ENCODE measurements at places on chromosomes 4 and X.

DNA sequence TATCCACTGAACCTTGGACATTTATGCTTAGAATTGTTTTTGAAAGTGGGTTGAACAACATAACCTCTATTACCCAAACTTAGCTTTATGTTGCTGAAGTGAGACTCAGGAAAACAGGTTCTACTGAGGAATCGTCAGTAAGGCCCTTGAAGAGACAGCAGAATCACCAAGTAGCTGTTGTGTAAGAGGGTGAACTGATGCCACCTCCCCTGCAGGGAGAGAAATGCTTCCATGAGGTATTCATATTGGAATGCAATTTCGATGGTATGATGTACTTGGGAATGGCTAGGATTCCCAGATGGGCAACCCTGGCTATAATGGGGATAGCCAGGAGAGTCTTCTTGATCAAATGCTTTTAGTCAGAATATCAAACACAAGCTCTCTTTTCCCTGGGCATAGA is 4.1 kb upstream of the SCRG1 start:
- DNase-seq = no peak

DNA sequence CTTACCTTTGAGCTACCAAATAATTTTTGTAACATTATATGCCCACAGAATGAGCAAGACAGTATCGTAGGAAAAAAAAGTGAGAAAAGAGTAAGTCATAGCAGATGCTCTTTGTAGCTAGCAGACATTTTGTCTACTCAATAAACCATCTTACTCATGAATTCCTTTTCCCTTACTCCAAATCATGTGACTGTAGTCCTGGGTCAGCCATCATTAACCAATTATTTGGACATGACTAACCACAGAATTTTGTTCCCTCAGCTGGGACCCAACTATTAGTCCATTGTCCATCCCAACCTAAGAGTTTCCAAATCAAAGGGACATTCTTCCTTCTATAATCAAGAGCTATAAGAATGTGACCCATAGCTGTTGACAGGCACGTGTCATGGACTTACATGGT is 11.4 kb downstream of the UBE2D3 start:
- no peak for DNase-seq

DNA sequence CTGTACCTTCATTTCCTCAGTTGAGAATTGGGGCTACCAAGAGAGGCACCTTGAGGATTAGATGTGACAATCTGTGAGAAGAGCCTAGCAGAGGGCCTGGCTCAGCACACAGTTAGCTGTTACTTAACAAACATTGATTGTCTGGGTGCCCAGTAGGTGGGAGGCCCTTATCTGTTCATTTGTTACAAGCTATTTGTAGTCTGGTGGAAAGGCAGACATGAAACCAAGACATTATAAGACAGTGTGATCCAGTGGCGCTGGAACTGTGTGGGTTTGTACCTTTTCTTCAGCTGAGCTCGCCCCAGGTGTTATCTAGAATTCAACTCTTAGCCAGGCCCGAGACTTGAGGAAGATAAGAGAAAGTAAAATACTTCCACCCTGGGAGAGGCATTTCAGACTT is 16.9 kb downstream of the AKAP4 start:
- no peak for DNase-seq

DNA sequence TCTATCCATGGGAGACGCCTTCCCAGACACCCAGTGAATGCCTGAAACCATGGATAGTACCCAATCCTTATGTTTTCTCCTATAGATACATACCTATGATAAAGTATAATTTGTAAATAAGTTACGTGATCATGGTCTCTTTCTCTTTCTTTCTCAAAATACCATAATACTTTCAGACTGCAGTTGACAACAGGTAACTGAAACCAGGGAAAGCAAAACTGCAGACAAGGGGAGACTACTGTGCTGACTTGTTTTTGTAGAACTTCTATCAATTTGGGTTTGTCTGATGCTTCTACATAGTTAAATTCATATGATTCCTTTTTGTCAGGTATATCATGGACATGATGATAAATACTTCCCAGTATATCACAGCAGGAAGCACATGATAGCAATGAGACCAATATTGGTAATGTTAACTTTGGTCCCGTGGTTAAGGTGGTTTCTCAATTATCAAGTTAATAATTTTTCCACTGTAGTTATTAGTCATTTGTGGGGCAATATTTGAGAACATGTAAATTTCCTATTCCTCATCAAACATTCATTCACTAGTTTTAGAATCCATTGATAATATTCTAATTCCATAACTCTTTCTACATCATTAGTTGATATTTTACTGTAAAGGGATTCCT is 298.0 kb upstream of the TET2 start:
- DNase-seq = no peak

DNA sequence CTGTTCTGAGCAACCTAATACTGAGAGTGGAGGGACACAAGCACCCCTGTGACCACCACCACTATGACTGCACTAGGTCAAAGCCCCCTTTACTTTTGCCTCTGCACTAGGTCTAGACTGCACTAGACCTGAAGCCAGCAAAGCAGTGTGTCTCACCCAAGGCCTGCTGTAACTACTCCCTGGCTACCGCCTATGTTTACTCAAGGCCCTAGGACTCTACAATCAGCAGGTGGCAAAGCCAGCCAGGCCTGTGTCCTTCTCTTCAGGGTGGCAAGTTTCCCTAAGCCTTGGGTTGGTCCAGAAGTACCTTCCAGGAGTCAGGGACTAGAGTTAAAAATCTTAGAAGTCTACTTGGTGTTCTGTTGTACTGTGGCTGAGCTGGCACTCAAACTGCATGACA is 15.9 kb downstream of the RAB33B start:
- DNase-seq = no peak

DNA sequence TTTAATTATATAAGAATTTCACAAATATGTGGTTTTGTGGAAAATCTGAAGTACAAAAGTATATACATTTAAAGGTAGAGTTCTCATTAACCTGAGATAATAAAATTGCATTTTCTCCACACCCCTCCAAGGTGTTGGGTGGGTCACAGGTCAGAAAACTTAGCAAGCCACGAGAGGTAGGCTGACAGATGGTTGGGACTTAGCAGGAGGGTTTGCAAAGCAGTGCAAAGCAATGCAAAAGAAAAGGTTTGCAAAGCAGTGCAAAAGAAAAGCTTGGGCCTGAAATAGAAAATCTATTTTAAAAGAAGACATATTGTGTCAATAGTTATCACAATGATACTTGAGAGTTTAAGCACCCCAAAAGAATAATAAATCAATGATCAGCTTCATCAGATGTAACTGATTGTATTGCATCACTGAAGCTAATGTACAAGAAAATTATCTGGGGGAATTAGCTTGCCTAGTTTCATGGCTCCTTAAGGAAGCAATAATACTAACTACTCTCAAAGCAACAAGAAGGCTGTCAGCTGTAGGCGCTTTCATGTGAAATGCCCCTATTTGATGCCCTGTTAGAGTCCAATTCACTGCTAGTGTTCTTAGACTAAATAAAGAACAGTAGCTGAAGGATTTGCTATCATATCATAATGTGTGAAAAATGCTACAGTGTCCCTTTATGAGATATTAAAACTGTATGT is 319.5 kb downstream of the KCNIP4 start:
- no peak for DNase-seq

GRCh38 chr4:42906891-42907759 is 14.6 kb downstream of the GRXCR1 start:
- DNase-seq = no peak

DNA sequence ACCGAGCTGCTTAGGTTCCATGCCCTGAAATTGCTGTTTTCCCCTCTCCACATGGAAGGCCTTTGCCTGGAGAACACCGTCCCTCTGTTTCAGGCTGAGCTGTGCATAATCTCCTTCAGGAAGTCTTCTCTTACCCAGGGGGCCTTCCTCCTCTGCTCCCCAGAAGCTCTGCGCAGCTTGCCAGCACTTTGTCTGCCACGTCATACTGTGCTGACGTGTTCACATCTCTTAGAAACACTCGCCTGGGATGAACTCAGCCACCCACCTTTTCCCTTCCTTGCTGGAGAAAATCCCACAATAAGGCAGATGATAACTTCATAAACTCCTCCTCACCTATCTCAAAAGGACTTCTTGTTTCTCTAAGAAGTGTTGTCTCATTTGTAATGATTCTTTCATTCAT is 110.7 kb downstream of the ARHGAP10 start:
- no peak for DNase-seq

DNA sequence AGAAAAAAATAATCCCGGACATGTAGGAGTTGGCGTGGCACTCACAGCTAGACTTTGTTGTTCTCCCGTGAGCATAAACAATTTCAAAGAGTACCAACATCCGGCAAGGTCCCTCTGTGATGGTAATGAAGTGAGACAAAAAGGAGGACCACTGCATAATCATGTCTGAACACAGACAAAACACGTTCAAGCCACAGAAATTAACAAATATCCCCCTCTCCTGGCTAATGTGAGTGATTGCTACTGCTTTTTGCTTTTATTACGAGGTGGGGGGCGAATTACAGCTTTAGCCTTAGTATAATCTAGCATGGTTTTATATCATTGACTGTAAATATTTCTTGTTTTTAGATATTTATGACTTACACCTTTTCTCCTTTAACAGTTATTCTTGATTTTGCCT is 118.5 kb downstream of the PLS3 start:
- no peak for DNase-seq

GRCh38 chrX:40003428-40004245 is 94.1 kb downstream of the BCOR start:
- no peak for DNase-seq

- no peak for DNase-seq
These were observed 15.1 kb upstream of the REPS2 start for GRCh38 chrX:16931371-16931770.

GRCh38 chr4:140635606-140636005 is 66.8 kb upstream of the UCP1 start:
- no peak for DNase-seq

- no peak for DNase-seq
These were observed 831.2 kb downstream of the CCSER1 start for GRCh38 chr4:90958256-90958895.

DNA sequence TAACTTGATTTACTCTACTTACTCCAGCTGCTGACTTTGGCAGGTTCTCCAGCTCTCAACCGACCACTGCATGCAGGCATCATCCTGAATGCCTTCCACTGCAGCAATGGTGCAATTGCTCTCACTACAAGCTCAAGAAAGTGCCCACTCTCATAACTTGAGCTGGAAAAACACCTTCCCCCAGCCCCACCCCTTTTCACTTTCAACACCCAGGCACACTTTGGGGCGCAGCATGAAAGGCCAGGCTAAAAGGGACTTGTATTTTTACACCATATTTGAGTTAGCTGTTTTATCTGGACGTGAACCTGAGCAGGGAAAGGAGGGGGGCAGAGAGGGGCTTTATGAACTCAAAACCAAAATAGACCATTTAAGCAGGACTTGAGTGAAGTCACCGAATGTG is 274.5 kb downstream of the RAB28 start:
- DNase-seq = no peak

DNA sequence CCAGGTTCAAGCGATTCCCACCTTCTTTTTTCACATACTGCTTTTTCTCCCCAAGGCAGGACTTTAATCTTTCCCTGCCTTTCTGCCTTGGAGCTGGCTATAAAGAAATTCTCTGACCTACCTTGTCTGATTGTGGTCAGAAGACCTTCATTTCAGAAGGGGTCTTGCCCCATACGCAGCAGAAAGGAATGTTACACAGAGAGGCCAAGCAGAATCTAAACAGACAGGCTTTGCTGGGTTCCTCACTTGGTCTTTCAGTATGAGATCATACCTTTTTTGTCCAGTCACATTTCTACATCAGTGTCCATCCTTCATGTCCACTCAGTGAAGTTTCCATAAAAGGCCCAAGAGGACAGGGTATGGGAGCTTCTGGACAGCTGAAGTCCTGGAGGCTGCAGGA is 108.3 kb upstream of the RBPJ start:
- no peak for DNase-seq

DNA sequence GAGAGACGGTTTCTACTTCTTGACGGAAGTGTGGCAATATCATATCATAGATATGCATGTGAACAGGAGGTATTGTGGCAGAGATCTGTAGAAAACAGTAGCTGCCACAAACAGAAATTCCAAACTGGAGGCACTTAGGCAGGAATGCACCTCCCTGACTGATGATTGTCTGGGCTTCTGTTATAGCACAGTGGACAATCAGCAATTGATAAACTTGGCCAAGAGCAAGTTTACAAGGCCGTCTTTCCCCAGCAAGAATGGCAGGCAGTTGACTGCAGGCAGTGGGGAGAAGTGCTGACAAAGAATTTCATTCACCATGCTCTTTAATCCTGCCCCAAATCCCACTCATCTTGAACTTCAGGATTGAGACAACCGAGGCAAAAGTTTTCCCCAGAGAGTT is 114.4 kb upstream of the STOX2 start:
- DNase-seq = no peak

DNA sequence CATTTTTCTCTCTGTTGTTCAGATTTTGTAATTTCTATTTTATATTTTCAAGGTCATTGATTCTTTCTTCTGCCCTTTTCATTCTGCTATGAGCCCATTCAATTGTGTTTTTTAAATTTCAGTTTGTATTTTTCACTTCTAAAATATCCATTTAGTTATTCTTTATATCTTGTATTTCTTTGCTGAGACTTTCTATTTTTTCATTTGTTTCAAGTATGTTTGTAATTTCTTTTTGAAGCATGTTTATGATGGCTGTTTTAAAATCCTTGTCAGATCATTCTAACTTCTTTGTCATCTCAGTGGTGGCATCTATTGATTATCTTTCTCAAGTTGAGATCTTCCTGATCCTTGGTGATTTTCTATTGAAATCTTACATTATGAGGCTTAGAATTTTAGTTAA is 157.2 kb upstream of the USP9X start:
- no peak for DNase-seq

DNA sequence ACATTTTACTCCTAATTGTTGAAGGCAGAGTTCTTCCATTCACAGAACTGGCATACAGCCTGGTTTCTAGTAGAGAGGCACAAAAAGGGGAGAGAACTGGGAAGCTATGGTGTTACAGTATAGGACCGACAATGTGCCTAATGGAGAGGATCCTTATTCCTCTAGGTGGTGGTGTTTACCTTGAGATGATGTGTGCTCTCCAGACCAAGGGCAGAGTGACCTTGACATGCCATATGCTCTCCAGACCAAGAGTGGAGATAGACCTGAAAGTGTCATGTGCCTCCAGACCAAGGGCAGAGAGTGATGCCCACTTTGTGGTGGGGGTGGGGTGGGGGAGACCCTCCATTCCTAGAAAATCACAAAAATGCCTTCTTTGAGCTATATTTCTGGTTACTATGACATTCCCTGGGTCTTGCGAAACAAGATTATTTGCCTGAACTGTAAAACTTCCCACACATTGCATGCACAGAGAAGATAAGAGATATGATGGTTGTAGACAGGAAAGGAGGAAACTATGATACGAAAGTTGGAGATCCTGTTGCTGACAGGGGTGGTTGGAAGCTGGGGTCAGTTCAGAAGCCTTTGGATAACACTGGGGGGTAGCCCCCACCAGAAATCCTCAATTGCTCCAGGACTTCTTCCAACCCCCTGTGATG is 119.7 kb downstream of the TEX13C start:
- no peak for DNase-seq

DNA sequence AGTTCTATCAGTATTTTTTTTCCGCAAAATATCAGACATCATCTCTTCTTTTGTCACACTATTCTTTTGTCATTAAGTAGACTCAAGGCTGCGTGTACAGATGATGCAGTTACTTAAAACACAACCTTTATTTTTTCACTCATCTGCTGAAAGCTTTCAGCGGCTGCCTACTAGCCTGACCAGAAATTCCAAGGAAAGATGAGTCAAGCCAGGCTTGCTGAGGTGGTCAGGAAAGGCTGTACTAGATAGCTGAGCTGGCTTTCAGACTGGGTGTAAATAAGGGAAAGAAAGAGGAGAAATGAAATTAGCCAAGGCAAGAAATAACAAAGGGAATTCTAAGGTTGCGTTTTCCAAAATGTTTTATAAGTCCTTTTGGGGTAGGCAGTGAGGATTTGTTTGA is 17.9 kb downstream of the STK26 start:
- no peak for DNase-seq

- DNase-seq = no peak
These were observed 367.2 kb downstream of the AFF2 start for GRCh38 chrX:148867596-148867995.

All from cardiac septum (tissue), 1 donor.